ENCODE measurements at places on chromosomes 2 and 18. TPM values are rescaled to one million over a fixed set of nuclear protein-coding genes. Genes with fewer than 3 reads are reported as not detected.
A peak's percentile ranks its signal among the peaks of the same experiment; 100 is the strongest.

- no peak for DNase-seq
Observed at GRCh38 chr2:85597241-85597640, 1.7 kb downstream of the RNF181 start.

DNA sequence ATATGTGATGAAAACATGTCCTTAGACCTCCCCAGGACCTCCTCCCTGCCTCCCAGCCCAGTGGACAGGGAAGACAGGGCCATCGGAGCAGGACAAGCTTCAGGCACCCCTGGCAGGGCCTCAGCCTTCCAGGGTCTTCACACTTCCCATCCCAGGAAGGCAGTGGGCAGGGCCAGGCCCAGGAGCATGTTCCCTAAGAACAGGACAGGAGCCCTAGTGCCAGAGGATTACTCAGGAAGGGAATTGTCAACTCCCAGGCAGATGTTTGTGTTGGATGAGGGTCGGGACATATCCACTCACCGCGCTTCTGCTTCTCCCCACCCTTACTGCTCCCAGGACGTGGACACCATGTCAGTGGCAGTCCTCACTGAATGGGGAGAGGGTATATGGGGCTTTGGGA lies 138.9 kb downstream of the TNS1 start:
- no peak for DNase-seq

DSEL gene
- 2.2 TPM for total RNA-seq

GRCh38 chr18:79708412-79708811 lies 28.8 kb downstream of the CTDP1 start:
- no peak for DNase-seq

GRCh38 chr2:101052147-101052546 lies 50.1 kb downstream of the RPL31 start:
- no peak for DNase-seq

DNA sequence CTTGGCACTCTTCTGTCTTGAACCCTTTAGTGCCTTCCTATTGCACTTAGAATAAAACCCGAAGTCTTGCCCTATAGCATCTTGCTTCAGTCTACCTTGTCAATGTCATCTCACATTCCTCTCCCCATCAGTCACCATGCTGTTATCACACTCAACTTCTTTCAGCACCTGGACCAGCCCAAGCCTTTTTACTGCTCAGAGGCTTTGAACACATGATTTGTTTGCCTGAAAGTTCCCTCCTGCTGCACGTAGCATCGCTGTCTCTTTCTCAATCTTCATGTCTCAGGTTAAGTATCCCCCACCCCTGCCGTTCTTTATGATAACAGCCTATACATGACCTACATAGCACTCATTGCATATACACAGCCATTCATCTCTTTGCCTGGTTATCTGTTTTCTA lies 41.3 kb upstream of the LGALSL start:
- DNase-seq = no peak

DNA sequence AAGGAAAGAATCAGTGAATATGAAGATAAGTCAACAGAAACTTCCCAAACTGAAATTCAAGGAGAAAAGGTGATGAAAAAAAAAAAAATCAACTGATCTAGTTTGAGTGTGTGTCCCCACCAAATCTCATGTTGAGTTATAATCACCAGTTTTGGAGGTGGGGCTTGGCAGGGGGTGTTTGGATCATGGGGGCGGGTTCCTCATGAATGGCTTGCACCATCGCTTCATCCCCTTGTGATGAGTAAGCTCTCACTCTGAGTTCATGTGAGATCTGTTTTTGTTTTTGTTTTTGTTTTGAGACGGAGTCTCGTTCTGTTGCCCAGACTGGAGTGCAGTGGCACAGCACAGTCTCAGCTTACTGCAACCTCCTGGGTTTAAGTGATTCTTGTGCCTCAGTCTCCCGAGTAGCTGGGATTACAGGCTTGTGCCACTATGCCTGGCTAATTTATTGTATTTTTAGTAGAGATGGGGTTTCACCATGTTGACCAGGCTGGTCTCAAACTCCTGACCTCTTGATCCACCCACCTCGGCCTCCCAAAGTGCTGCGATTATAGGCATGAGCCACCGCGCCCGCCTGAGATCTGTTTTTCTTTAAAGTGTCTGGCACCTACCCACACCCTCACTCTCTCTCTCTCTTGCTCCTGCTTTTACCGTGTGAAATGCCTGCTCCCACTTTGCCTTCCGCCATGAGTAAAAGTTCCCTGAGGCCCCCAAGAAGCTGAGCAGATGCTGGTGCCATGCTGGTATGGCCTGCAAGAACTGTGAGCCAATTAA lies 4.0 kb upstream of the SLC66A2 start:
- DNase-seq = no peak

SPHKAP gene
- total RNA-seq = not detected

DNA sequence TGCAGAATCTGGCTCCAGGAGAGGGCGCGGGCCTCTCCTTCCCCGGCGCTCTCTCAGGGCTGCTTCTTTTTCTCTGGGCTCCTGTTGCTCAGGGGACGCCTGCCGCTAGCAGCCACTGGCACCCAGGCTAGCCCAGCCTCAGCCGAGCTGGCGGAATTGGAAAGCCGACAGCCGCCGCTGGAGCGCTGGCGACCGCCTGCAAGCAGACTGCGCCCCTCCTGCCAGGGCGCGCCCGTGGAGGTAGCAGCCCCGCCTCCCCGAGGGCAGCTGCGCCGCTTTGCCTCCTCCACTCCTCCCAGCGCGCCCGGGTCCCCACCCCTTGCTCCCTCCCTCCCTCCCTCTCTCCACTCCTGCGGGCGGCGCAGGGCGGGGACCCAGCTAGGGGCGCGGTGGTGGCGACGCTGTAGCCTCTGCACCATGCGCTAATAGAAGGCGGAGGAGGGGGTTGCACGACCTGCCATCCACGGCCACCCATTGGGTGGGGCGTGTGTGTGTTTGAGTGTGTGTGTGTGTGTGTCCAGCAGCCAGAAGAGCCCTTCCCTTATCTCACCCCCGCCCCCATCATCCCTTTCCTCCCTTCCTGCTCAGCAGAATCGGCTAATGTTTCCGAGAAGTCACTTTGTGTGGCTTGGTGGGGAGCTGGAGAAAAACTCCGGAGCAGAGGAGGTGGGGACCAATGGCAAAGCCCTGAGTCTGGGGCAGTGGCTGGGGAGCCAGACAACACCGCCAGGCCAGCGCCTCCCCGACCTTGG lies at the start of gene SCN9A:
SCN9A (minus strand) TSS at position 209 of the 752 bp plus-strand sequence. CDS start 64,188 bp downstream, outside the sequence.
- peak; percentile 69 for DNase-seq

FAM110C gene
- 0.10 TPM for total RNA-seq

GRCh38 chr2:72129681-72130340 lies 17.9 kb downstream of the CYP26B1 start:
- DNase-seq = no peak

GAREM1 gene
- total RNA-seq = 7.2 TPM

DNA sequence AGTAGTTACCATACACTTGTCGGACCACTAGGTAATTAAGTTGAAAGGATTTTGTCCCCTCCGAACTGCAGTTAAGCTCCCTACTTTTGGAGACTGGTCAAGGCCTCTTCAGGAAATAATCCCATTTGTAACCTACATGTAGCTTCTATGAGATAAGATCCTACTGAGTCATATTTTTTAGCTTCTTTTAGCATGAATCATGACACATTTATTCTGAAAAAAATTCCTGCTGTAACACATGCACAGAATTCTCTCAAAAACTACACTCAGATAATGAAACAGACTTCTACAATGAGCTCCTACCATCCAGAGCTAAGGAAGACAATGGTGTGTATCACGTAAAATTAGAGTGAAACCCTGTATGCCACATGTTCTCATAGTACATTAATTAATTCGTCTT lies 100.7 kb upstream of the CCDC195 start:
- no peak for DNase-seq

REG1A gene
- not detected for total RNA-seq

FNDC4 gene
- 3.9 TPM for total RNA-seq

DNA sequence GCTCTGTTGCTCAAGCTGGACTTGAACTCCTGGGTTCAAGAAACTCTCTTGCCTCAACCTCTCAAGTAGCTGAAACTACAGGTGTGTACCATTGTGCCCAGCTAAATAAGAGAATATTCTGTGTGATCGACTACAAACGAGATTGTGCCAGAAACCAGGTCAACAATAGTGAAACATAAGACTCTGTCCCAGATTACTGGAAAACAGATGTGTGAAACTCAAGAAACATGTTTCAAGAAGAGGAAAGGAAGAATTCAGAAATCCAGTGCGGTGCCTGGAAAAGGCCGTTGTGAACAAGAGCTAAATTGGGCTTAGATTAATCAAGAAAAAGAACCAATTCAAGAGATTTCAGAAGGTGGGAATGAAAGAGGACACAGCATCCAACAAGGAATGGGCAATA lies 23.4 kb upstream of the STAT1 start:
- DNase-seq = no peak

- no peak for DNase-seq
Observed at GRCh38 chr2:182650704-182651103, 65.4 kb upstream of the DNAJC10 start.

GRCh38 chr18:32698153-32698552 lies 74.7 kb downstream of the KLHL14 start:
- no peak for DNase-seq

GRCh38 chr2:164052006-164052405 lies 316.2 kb upstream of the FIGN start:
- DNase-seq = no peak

GRCh38 chr2:162710287-162710890 lies 128.2 kb downstream of the KCNH7 start:
- no peak for DNase-seq

GRCh38 chr2:19543663-19544383 lies 185.4 kb upstream of the OSR1 start:
- DNase-seq = no peak

- no peak for DNase-seq
Observed at GRCh38 chr2:164824872-164825271, 16.8 kb downstream of the COBLL1 start.

GRCh38 chr2:212416086-212416485 lies 122.5 kb downstream of the ERBB4 start:
- DNase-seq = no peak

- DNase-seq = no peak
Observed at GRCh38 chr2:213980883-213981282, 430.0 kb upstream of the VWC2L start.

All from psoas muscle (tissue), 8 donors.